Left lung (tissue), 14 donors: ENCODE measurements at places on chromosomes 4 and X. TPM values are rescaled to one million over a fixed set of nuclear protein-coding genes. Genes with fewer than 3 reads are reported as not detected.

PDGFRA gene
- polyA plus RNA-seq = 117 TPM

GRCh38 chr4:168847771-168848502, 162.1 kb downstream of the CBR4 start:
- DNase-seq = no peak

SLITRK4 gene
- 1.9 TPM for polyA plus RNA-seq

DTHD1 gene
- 0.78 TPM for polyA plus RNA-seq

DNA sequence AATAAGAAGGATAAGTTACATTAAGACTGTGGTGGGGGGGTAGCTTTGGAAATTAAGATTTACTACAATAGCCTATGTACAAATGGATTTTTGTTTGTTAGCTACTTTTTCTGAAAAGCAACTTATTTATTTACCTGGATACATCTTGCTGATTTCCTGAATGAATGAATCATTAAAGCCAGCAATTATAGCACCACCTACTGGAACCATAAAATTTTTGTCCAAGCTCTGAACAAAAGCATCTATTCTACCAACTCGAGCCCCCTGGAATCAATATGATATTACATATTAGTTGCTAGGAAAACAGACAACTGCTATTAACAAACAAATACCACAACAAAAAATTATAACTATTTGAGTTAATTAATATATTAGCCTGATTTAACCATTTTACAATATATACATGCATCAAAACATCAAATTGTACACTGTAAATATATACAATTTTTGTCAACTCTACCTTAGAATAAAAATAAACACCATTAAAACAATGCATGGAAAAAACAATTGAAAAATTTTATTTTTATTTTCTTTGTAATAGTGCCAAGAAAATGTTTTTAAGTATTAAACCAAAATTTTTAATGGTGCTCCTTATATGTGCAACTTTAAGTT, 15.3 kb downstream of the SEPSECS start:
- no peak for DNase-seq

GRCh38 chr4:172830295-172830764, 338.3 kb upstream of the GALNT7 start:
- no peak for DNase-seq

CFAP99 gene
- 1.5 TPM for polyA plus RNA-seq

DNA sequence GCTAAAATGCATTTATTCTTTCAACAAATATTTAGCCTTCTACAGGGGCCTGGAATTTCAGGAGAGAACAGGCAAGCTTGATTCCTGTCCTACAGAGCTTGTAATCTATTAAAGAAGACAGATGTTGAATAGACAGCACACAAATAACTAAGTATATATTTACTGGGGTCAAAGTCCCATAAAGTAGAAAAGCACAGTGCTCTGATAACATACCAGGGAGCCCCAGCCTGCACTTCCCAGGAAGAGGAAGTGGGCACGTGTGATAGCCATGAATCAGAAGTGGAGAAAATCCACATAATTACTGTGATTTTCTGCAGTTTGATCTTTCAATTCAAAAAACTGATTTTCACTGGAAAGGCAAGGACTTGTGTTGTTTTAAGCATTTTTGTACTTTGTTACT, 129.1 kb downstream of the EGF start:
- DNase-seq = no peak
